ENCODE measurements at places on chromosomes 12 and 14.

DNA sequence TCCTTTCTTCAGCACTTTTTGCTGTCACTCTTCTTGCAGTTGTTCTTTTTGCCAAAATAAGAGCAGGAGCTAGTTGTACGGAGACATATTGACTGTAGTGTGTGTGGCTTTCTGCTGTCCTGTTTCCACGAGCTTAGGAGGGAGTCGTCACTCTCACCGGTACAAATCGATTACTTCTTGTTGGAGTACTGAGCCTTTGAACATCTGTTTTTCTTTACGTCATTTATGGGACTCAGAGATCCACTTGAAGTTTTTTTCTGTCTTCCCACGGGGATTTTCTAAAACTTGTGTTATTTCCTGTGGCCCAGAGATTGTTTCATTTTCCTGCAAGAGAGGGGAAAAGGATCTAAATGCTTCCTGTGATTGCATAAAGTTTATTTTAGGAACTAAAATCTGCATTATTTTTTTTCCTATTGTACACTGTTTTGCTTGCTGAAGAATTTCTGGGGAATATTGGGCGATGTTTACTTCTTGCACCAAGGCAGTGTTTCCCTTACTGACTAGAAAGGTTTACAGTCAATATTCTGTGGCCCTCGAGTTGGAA is 199.8 kb upstream of the ARHGAP5 start:
- no peak for DNase-seq

DNA sequence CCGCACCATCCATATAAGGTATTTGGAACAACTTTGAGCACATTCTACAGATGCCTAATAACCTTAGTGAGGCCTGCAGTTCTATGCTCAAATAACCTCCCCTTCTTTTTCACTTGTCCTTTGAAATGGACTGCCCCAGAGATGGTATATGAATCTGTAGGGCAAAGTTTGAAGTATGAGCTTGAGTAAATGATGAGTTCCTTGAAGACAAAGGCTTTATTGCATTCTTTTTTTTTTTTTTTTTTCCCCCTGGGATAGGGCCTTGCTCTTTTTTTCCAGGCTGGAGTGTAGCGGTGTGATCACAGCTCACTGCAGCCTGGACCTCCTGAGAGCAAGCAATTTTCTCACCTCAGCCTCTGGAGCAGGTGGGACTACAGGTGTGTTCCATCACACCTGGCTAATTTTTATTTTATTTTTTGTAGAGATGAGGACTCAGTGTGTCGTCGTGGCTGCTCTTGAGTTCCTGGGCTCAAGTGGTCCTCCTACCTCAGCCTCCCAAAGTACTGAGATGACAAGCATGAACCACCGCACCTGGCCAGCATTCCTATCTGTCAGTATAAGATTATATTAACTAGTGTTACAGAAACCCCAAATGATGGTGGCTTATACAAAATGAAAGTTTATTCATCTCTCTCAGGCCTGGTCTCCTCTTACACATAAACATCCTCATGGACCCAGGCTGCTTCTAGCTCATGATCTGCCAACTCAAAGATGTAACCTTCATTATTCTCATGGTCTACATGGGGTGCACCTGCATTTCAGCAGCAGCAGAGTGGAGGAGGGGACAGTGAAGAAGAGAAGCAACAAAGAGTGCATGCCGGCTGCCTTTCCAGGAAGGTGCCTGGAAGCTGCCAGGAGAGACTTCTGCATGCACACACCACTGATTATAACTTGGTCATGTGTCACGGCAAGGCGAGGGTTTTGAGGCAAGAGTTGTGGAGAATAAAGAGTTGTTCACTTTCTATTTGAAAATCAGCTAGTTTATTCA is 101.4 kb downstream of the DUSP16 start:
- DNase-seq, result no peak

- no peak for DNase-seq
These were observed 3.8 kb downstream of the CBLN3 start for GRCh38 chr14:24425704-24426103.

GRCh38 chr14:93207468-93208308 is 632 bp downstream of the UBR7 start:
- no peak for DNase-seq

- no peak for DNase-seq
These were observed 82.6 kb downstream of the LRRC74A start for GRCh38 chr14:76908834-76909233.

DNA sequence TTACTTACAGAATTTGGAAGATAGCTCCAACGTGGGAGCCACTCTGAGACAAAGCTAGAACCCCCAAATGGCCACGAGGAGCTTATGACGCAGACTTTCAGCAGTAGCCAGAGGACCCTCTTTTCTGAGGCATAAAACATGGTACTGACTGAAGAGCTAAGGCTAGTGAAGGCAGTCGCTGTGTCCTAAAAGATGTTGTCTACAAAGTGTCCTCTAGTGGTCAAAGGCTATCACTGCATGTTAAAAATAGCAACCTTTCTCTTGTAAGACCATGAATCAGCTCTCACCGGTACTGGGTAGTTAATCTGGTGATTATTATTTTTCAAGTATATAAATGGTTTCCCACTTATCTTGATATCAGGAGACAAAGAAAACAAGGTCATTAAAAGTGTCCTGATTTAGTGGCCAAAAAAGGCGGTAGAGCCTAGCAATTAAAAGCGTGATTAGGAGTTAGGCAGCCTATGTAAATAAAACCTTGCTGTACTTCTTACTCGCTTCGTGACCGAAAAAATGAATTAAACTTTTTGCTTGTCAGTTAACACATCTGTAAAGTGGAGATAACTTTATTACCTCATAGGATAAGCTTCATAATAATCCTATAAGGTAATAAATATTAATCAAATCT is 47.0 kb upstream of the LGR5 start:
- DNase-seq, result no peak

DNA sequence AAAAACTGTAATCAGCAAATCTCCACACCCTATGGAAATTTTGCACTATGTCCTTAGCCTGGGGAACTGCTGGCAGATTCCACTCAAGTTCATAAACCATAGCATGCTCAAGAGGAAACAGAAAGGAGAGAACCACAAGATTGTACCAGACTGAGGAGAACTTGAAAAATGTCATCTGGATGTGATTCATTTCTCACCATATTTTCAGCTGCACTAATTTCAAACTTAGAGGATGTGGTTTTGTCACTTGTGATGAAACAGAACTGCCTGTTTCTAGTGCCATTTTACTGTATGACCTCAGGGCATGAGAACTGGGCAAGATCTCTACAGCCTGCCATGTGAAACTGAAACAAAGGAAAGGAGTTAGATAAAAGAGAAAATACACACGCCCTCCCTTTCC is 1493.1 kb upstream of the FLRT2 start:
- no peak for DNase-seq

DNA sequence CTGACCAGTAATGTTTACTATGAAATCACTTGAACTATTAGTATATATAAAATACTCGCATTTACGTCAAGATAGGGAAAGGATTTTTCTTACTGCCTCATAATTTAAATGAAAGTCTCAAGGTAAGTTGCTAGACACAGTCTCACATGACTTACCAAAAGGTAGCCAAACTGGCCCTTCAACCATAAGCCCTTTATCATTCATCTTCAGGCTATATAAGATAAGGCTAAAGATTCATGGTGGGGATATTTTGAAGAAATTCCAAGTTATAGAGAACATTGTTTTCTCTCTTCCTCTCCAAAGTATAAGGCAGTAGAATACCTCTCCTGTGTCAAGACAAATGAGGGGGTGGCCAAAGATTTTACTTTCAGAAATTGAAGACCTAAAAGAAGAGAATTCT is 23.4 kb downstream of the KIF21A start:
- DNase-seq, result no peak

Data from GOT3 (cell line).